ENCODE measurements at places on chromosomes 1 and 21. TPM values are rescaled to one million over a fixed set of nuclear protein-coding genes. Genes with fewer than 3 reads are reported as not detected.
A peak's percentile ranks its signal among the peaks of the same experiment; 100 is the strongest.

- DNase-seq = peak; percentile 79
Observed at GRCh38 chr1:200510228-200510623, 100.4 kb upstream of the ZNF281 start.

DNA sequence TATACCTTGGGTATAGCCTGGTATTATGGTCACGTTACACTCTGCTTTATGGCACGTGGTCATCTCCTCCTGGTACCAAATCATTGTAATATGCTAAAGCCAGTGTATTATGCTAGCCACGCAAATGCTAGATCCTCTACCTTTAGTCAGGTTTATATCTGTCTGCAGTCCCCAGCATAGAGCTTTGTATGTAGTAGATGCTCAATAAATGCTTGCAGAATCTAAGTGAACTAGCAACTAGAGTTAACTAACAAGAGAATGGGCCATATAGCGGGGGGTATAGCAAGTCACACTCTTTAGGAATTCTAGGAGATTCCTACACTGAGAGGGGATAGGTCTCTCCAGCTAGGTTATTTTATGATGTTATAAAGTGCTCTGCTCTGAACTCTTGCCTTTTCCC, 3.0 kb downstream of the MOV10 start:
- DNase-seq = no peak

The ZYG11A gene
- polyA plus RNA-seq = 0.41 TPM

The OR6N1 gene
- not detected for polyA plus RNA-seq

The CR1 gene
- polyA plus RNA-seq = not detected
